K562 (cell line): ENCODE measurements at places on chromosomes 2 and 18.

- DNase-seq: no peak
Observed at GRCh38 chr2:30254685-30255001, 23.3 kb downstream of the LBH start.

DNA sequence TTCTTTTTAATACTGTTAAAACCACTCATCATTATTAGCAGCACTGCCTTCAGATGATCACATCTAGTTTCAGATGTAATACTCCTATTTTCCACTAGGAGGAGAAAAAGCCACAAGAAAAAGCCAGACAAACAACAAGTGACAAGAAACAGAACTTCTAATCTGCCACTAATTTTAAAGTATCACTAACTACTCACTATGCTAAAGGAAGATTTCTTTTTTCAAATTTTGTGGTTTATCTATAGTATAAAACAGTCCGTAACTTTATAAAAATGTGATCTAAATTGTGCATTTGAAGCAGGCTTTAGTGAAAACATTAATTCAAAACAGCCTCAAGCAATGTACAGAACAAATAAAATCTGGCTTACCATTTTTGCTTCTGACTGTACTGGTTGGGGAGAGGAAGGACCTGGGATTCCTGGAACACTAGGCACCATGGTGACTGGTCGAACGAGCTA lies 56.8 kb downstream of the ATF2 start:
- DNase-seq: peak; percentile 52

GRCh38 chr18:49677081-49677480 lies 115.2 kb downstream of the LIPG start:
- no peak for DNase-seq

DNA sequence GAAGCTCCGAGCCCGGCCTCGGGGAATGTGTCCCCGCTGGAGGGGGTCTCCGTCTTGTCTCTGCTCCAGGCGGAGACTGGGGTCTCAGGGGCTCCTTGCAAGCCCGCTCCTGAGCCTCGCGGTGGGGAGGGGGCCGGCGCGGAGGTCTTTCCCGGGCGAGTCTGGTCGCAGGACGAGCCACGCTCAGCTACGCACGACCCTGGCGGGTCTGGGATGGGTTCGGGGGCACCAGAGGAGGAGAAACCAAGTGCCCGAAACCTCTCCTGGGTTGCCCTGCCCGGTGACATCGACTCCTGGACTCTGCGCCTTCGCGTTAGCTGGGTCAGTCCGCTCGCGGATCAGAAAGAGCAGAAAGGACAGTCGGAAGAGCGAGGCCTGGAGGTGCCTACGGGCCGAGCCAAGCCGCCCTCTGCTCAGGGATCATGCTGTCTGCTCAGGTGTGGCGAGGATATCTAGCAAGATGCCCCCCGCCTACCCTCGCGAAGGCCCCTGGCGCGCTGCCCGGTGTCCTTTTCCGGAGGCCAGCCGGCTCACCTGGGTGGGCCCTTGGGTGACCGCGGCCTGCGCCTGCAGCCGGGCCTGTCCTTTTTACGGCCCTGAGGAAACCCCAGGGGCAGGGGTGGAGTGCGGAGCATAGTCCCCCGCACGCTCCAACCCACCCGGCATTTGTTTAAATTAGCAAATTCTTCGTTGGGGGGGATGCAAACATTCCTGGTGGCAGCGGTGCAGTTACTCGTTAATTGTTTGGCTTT lies 58.7 kb downstream of the SNORC start:
- DNase-seq: no peak

- DNase-seq: no peak
Observed at GRCh38 chr2:135745545-135745944, 3.9 kb downstream of the UBXN4 start.

DNA sequence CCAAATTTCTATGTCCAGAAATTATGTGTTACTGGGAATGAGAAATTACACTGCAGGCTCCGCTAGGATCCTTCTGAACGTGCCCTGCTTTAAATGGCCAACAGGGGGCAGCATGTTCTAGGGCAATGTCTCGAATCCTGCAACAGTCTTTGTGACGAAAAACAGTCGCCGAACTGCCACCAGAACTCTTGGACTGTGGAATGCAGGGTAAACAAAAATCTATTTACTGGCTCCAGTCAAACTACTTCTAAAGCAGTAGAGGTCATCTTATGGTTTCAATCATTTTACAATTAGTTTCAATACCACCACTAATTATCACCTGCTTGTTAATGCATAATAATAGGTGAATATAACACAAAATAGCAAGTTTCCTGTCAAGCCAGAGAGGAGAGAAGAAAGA lies 9.8 kb upstream of the ZNF397 start:
- peak; percentile 92 for DNase-seq

- no peak for DNase-seq
Observed at GRCh38 chr2:71670430-71670795, 217.1 kb downstream of the DYSF start.

DNA sequence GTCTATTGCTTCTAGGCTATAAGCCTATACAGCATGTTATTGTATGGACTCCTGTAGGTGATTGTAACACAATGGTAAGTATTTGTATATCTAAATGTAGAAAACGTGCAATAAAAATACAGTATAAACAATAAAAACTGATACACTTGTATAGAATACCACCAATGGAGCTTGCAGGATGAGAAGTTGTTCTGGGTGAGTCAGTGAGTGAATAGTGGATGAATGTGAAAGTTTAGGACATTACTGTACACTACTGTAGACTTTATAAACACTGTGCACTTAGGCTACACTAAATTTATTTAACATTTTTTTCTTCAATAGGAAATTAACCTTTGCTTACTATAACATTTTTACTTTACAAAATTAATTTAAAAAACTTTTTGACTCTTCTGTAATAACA lies 679.2 kb upstream of the ZNF804A start:
- no peak for DNase-seq

GRCh38 chr2:128450211-128451024 lies 131.8 kb upstream of the HS6ST1 start:
- DNase-seq: no peak

- DNase-seq: no peak
Observed at GRCh38 chr18:73045037-73045436, 177.2 kb upstream of the NETO1 start.

- no peak for DNase-seq
Observed at GRCh38 chr2:191885098-191885497, 38.2 kb upstream of the CAVIN2 start.
